ENCODE measurements at places on chromosomes 11 and 22.
A peak's percentile ranks its signal among the peaks of the same experiment; 100 is the strongest.

- no peak for DNase-seq
Observed at GRCh38 chr11:17927681-17928343, 85.0 kb downstream of the SERGEF start.

GRCh38 chr22:35349704-35350538 lies 31.0 kb upstream of the HMOX1 start:
- DNase-seq = no peak

DNA sequence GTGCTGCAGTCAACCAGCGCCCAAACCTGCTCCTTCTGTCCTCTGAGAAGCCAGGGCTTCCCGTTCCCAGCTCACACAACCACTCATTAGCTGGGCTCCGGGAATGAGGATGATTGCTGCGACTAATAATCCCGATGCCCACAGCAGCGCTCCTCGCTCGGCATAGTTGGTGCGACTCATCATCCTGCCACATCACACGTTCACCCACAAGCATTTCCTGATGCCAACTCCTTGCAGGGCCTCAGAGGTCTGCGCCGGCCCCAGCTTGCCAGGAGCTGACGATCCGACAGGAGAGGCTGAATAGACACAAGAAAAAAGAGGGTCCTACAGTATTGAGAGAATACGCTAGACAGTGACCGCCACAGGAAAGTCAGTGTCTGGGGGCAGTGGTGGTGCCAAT lies 10.6 kb upstream of the CSNK1E start:
- DNase-seq = no peak

DNA sequence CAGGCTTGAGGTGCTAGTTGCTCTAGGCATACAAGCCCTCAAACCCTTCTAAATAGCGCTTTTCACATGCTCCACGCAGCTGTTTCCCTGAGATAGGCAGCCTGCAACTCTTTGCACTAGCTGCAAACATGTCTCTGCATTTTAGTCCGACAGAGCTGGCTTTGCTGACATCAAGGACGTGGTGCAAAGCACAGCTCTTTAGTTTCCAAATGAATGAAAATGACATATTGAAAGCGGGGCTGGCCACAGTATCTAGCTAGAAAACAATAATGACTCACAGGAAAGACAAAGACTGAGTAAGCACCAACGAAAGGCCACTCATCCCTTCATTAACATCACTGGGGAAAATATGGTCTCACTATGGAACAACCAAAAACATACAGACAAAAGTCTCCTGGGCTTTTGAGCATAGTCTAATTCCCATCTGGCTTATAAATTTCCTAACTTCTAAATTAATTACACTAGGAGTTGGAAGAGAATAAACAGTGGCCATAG lies 15.3 kb upstream of the ZC3H12C start:
- DNase-seq = peak; percentile 45

GRCh38 chr11:44955015-44955738 lies 4.5 kb upstream of the TP53I11 start:
- DNase-seq = peak; percentile 21

DNA sequence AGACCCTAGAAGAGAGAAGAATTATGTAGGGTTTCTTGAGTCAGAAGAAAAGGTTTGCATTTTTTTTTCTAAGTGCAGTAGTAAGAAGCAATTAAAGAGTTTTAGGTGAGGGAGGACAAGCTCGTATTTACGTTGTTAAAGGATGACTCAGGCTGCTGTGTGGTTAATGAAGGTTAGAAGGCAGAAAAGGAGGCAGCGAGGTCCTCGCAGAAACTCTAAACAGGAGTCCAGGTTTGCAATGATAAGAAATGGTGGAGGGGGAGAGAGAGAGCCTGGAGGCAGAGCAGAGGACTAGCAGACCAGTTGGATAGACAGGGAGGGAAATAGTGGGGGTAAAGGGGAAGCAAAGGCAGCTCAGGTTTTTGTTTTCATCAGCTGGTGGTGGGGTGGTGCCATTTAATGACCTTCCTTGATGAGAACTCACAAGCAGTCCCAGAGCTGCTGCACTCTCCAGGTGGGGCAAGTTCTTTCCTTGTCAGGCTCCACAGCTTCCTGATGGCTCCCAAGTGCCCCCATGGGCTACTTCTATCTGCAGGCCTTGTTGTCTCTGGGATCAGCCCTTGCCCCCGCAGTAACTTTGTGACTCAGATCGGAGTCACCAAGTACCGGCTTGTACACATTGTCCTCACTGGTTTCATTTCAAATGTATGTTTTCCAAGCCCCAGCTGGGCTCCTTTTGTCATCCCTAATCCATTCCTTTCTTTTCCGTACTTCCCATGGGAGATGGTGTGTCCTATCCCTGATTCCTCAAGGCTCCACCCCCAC lies 8.3 kb upstream of the INSC start:
- DNase-seq = no peak

- no peak for DNase-seq
Observed at GRCh38 chr11:93737904-93738612, 3.2 kb downstream of the TAF1D start.

GRCh38 chr11:14589421-14589820 lies 54.2 kb upstream of the PDE3B start:
- DNase-seq = no peak

DNA sequence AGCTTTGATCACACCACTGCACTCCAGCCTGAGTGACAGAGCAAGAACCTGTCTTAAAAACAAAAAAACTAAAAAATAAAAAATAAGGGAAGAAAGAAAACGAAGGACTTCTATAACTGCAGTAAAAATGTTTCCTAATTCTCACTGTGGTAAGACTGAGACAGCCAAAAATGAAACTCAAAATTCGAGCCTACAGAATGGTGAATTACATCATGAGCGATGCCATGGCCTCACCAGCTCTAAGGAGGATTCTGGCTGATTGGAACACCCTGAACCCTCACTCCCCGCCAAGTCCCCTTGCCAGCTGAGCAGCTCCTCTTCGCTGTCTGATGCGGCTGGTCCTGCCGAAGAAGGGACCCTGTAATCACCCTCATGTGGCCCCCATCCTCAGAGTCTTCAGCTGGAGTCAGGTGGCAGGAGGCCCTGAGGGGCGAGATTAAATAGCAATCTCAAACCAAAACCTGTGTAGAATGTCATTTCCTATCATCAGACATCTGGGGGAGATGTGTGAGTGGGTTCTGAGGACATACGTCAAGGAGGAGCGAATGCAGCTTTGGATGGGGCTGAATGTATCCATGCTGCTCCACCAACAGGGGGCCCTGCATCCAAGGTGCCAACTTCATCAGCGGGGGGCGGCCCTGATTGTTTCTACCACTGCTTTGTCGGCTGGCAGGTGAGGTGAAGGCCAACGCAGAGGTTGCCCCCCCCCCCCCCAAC lies 29.2 kb downstream of the PDGFB start:
- peak; percentile 39 for DNase-seq

DNA sequence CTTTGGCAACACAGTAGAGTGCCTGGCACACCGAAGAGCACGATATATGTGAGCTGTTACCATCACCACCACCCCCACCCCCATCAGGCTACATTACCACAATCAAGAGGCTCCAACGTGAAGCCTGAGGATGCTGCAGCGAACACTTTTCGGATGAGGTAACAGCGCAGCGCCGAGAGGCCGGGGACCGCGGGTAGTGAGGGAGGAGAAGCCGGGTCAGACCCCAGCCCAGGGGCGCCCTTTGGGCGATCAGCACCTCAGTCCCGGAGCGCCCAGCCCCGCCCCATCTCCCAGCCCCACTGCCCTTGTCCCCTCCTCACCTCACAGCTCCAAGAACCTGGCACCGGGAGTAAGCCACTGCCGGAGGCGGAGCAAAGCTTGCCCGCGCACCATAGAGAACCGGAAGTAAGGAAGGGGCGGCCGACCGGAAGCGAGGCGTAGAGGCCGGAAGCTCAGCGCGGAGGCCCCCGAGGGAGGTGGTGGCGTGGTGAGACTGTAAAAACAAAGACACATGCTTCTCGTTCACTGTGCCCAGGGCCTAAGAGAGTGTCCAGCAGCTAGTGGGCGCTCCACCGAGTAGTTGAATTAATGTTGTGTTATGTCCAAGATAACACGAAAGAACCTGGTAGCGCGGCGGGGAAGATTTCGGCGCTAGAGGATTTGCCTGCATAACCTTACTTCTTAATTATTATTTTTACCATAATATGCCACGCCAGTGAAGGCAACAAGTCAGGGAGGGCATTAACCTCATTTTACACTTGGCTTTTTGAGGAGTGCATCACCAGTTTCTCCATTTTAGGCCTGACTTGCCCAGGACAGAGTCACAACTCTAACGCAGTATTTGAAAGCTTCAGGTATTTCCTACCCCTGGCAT lies at the start of gene THOC5:
Gene THOC5, minus strand, starts transcription at position 407 of the 874 bp plus-strand sequence. CDS start 4,610 bp downstream, outside the sequence.
- DNase-seq = peak; percentile 93

DNA sequence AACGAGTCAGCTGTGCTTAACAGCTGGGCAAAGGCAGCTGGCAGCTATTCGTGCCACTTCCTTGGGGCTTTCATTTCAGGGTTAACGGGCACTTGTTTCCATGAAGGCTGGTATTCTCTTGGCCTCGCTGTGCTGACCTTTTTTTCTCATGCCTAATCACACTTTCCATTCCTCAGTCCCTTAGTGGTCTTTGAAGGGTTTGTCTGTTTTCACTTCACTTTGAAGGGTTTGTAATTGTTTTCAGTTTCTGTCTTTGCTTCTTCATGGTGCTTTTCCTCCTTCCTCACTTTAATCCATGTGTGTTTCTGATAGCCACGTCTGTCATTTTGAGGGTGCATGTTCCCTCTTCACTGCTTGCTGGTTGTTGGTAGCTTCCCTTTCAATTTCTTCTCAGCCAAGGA lies 24.6 kb downstream of the PPIL2 start:
- DNase-seq = no peak

DNA sequence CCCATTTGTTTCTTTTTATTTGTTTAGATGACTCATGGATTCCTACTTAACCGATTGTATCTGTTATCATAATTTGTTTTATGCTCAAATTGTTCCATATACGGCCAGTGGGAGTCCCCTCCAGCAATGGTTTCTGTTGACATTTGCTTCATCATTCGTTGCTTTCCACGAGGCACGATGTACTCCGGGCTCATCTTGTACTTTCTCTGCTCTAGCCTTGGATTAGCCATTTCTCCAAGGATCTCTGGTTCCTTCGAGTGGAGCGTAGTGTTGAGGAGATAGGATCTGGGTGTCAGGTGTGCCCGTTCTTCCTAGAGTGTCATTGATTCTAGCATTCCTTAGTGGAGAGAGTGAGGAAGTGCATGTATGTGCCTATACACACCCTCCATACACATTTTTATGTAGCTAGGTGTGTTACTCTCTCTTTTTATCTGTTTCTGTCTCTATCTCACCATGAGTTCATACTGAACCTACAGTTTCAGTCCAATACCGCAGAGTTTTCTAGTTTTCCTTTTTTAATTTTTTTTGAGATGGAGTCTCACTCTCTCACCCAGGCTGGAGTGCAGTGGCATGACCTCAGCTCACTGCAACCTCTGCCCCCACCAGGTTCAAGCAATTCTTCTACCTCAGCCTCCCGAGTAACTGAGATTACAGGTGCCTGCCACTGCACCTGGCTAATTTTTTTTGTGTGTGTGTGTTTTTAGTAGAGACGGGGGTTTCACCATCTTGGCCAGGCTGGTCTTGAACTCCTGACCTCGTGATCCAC lies 31.4 kb downstream of the TECTA start:
- DNase-seq = no peak

DNA sequence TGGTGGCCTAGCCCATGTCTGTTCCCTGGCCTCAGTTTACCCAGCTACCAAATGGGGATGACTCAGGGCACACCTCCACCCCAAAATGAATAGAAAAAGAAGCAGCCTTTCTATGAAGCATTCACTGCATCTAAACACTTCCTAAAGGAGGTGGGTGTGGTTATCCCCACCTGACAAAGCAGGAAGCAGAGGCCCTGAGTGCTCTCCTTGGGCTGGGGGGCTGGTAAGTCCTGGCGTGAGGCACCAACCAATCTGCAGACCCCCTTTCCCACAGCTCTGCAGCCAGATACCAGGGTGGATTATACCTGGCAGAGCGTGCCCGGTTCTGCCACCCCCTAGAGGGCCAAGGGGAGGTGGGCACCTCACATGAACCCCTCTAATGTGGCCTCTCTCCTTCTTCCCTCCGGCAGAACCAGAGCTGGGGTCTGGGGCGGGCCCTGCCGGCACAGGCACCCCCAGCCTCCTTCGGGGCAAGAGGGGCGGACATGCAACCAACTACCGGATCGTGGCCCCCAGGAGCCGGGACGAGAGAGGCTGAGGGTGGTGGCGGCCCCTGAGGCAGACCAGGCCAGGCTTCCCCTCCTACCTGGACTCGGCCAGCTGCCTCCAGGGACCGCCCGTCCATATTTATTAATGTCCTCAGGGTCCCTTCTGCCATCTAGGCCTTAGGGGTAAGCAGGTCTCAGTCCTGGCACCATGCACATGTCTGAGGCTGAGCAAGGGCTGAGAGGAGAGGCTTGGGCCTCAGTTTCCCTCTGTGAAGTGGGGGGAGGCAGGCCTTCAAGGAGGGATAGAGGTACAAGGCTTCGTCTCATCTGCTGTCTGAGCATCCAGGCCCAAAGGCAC lies 9.2 kb downstream of the RHBDD3 start:
- no peak for DNase-seq

DNA sequence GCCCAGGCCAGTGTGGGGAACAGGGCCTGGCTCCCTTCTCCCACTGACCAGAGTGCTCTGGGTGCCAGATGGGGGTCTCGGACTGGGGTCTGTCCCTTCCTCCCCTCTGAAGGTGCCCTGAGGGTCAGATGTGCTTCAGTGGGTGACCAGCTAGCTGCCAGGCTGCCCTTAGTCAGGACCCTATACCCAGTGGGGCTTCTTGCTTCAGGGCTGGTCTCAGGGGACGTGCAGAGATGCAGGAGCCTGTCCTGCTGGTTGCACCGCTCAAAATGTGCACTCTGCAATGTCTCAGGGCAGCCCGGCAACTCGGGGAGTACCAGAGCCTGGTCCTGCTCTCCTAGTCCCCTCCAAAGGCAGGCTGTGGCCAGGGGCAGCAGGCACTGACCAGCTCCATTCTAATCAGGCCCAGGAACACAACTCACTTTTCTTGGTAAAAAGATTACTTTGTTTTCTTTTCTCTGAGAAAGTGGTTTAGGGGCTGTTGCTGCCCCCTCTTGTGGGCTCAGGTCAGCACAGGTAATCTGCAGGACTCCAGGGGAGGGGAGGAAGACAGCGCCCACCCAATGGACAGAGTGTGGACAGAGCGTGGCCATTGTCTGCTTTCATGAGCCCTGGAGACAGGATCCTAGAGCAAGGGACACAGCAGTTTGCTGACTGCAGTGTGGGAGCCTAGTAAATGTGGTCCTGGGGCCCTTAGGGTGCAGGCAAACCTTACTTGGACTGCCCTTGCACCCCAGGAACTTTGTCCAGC lies 80.9 kb downstream of the MED15 start:
- no peak for DNase-seq

DNA sequence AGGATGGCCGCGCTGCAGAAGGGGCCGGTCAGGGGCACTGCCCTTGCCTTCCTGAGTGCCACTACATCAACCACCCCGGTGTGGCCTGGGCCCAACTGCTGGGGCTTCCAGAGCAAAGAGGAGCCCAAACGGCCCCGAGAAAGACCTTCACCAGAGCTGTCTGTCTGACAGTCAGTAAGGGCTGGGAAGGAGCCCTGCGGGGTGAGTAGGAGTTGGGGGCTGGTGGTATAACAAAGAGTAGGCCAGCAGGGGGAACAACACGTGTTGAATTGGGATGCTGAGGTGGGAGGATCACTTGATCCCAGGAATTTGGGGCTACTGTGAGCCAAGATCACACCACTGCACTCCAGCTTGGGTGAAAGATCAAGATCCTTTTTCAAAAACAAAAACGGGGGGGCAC lies 3.9 kb downstream of the GSTT4 start:
- no peak for DNase-seq

GRCh38 chr11:21295508-21295907 lies 626.1 kb downstream of the NELL1 start:
- DNase-seq = no peak

- DNase-seq = no peak
Observed at GRCh38 chr11:65399845-65400244, 13.4 kb downstream of the FRMD8 start.

All from activated CD4-positive, alpha-beta T cell treated with anti-CD3 and anti-CD28 coated beads for 48 hours (primary cell).